ENCODE measurements at places on chromosomes 2 and 18.

DNA sequence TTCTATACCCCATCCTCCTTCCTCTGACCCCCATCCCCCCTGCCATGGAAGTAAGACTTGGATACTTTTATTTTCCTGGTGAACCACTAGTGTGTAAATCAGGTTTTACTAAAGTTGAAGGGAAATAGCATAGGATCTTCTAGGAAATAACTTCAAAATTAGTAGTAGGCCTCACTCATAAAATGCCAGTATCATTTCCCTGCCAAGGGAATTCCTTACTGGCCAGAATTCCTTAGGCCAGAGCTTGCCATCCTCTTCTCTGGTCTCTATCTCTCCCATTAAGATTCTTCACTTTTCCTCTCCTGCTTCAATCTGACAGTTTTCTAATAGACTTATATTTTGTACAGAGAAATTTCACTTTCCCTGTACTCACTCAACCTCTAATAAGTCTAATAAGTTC, 322.8 kb upstream of the TANK start:
- peak; percentile 37 for DNase-seq

GRCh38 chr2:183079139-183079775, 710 bp downstream of the DUSP19 start:
- DNase-seq = peak; percentile 14

- no peak for DNase-seq
Observed at GRCh38 chr18:56884511-56884910, 233.4 kb downstream of the WDR7 start.

- DNase-seq = peak; percentile 20
Observed at GRCh38 chr2:18311420-18312195, 248.8 kb downstream of the RDH14 start.

GRCh38 chr2:54750040-54750439, 26.6 kb downstream of the EML6 start:
- DNase-seq = peak; percentile 8

DNA sequence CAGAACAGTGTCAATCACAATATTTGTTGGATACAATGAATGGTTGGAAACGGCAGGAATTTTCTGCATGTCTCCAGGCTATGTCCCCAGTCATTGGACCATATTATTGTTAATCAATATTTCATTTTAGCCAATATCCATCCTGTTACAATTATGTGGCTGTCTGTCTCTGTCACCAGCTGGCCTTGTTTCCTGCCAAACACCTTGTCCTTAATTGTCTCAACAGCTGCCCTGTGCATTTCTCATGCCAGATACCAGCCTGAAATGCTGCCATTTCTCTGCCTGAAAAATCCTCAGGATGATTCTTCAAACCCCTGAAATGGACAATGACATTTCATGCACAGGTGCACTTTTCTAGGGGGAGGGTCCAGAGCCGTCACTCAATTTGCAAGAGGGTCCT, 170.6 kb downstream of the ALPK2 start:
- DNase-seq = no peak

DNA sequence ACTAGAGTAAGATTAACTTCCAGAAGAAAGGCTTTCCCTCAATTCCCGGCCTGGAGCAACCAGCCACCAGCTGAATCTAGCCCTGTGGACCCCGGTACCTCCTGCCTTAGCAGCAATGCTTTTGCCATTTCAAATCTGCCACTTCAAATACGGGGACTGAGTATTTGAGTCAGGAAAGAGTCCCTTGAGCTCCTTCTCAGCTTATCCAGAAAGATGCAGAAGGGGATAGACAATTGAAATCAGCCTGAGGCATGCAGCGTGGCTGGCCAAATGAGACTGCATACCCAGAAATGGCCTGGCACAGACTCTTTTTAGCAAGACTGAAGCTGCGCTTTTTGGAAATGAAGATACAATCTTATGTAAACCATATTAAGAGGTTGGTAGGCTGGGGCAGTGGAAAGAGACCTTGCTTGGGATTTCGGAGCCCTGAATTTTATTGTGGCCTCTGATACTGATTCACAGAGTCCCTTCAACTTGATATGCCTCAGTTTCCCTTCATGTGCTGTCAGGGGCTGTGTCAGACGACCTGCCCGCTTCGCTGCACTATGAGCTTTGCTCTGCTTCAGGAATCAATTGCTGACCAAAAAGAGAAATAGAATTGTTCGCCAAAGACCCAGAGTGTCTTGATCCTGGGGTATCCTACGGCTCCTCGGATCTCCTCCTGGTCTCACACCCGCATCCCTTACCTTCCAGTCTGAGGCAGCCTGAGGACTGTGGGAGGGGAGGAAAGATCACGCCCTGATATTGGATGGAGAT, 1.0 kb downstream of the MATN3 start:
- DNase-seq = no peak

GRCh38 chr2:158113741-158114295, 12.1 kb downstream of the UPP2 start:
- DNase-seq = no peak

GRCh38 chr18:22387787-22388186, 29.9 kb downstream of the CTAGE1 start:
- no peak for DNase-seq

GRCh38 chr2:14422426-14422825, 210.1 kb upstream of the LRATD1 start:
- DNase-seq = no peak

DNA sequence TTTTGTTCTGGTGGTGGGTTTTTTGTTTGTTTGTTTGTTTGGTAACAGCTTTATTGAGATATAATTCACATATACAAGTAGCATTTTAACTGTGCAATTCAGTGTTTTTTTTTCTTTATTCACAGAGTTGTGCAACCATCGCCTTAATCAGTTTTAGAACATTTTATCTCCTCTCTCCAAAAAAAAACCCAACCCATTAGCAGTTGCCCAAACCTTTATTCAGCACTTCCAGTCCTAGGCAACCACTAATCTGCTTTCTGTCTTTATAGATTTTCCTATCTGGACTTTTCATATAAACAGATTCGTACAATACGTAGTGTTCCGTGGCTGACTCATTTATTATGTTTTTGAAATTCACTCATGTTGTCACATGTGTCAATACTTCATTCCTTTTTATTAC, 38.7 kb downstream of the CCDC138 start:
- no peak for DNase-seq

Data from fibroblast of skin of scalp (primary cell).